ENCODE measurements at places on chromosomes 6 and 20. TPM values are rescaled to one million over a fixed set of nuclear protein-coding genes. Genes with fewer than 3 reads are reported as not detected.

DNA sequence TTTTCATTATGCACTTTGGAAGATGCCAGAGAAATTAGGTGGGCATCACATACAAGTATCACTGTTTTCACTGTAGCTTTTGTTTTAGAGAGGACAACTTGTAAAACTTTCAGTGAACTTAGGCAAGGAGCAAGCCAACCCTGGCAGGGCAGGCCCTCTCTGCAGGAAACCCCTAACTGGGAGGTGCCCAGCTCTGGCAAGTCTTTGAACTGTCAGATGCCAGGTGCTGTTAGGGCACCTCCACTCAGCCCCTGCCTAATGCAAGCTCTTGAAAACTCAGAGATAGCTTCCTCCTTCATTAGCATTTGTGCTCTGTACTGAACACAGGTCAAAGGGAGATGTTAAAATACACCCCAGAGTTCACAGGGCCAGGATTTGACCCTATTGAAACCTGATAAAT, 774.2 kb upstream of the FLRT3 start:
- DNase-seq, result no peak
- H3K27me3 ChIP-seq, result no peaks in the 10 kb centered on the region
- no peak overlapping the region for H3K4me3 ChIP-seq
- H3K27ac ChIP-seq, result no peak overlapping the region
- no peaks in the 10 kb centered on the region for H3K36me3 ChIP-seq
- H3K4me1 ChIP-seq, result no peaks in the 10 kb centered on the region

DNA sequence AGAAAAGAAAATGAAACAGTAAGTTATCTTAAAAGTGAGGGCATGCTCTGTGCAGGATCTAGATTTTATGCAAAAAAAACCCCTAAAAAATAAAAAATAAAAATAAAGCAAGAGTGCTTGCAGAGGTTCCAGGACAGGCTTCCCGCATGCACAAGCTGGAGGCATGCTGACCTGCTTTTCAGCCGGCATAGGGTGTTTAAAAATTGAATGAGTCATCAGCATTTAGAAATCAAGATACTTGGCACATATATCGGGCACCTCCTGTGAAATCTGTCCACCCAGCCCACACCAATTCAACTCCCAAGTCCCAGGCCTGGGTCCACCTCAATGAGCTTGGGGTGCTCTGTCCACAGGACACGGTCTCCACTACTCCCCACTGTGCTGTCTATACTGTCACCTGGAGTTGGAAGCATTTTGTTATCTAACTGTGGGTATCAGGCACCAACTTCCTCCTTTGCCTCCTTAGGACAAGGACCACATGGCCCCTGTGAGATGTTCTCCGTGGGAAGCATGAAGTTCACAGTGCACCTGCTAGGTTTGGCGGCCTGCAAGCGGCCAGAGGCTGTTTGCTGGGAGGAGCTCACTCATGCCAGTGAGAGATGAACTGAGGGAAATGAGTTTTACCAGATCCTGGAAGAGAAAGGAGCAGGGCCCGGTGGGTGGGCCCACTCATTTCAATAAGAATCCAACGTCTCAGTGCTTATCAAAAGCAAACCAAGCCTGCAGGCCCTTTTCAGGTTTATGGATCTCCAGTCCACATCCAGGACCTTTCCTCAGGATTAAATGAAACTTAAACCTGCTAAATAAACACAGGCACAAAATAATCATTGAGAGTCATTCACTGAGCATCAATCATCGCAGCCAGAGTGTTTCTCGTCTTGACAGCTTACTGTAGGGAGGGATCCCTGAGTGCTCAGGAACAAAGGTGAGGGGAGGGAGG, 121.1 kb downstream of the FOXA2 start:
- H3K27ac ChIP-seq, result no peak overlapping the region
- no peaks in the 10 kb centered on the region for H3K4me1 ChIP-seq
- H3K27me3 ChIP-seq, result no peaks in the 10 kb centered on the region

GRCh38 chr6:101404775-101405174, 11.3 kb downstream of the GRIK2 start:
- H3K27me3 ChIP-seq, result no peaks in the 10 kb centered on the region
- no peak for DNase-seq
- no peaks in the 10 kb centered on the region for H3K36me3 ChIP-seq
- no peaks in the 10 kb centered on the region for H3K4me1 ChIP-seq
- no peak overlapping the region for H3K4me3 ChIP-seq

TULP1 gene
- not detected for total RNA-seq

DNA sequence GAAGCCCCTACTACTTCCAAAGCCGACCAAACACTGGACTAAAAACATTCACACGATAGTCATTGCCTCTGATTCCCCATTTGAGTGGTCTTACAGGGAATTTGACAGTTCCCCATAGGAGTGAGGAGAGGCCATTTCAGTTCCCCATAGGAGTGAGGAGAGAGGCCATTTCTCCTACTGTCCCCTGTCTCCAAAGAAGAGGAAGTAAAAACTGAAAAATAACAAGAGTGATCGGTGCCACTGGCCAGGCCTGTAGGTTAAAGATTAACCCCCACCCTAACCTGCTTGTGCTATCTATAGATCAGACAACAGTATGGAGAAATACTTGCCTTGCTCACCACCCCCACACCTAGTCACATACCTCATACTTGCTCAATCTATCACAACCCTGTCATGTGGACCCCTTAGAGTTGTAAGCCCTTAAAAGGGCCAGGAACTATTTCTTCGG, 204.0 kb upstream of the MOCS1 start:
- H3K27ac ChIP-seq, result no peak overlapping the region
- H3K27me3 ChIP-seq, result no peaks in the 10 kb centered on the region
- DNase-seq, result no peak
- H3K36me3 ChIP-seq, result no peaks in the 10 kb centered on the region
- no peak overlapping the region for H3K4me3 ChIP-seq
- no peaks in the 10 kb centered on the region for H3K4me1 ChIP-seq

C20orf144 gene
- total RNA-seq, result not detected

SLC32A1 gene
- total RNA-seq, result not detected

HLA-DMB gene
- total RNA-seq, result 13.5 TPM

CD40 gene
- total RNA-seq, result 33.3 TPM

STX16 gene
- total RNA-seq, result 109 TPM

CPNE5 gene
- total RNA-seq, result 1.6 TPM

DNA sequence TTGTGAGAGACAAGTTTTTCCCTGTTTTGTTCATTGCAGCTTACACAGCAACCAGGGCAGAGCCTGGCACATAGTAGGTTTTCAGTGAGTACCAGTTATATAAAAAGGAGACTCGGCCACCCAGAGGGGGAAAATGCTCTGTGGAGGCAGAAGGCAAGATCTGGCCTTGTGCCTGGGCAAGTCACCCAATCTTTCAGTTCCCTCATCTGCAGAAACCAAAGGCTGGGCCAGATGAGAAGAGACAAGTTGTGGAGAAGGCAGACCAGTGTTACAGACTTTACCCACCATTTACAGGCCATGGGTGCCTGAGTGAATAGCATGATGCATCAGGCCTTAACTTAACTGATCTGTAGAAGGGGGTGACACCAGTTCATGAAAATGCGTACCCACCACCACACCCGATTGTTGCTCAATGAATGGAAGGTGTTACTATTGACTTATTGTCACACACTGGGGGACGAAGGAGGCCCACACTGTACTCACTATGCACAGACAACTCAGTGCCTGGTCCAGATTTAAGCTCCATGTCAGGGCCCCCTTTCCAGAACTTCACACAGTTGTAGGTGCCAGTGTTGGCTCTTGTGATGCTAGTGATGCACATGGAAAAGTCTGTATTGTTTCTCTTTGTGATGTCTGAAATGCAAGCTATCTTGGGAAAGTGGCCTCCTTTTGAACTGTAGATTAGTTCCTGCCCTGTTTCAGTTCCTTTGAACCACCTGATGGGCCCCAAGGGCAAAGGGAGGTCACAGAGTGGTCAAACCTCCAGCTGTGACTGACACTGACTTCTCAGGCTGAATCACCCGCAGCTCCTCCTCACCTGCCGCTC, 64.3 kb upstream of the SIRPG start:
- no peak overlapping the region for H3K4me3 ChIP-seq
- no peaks in the 10 kb centered on the region for H3K36me3 ChIP-seq
- H3K27me3 ChIP-seq, result no peaks in the 10 kb centered on the region
- no peak for DNase-seq
- no peaks in the 10 kb centered on the region for H3K4me1 ChIP-seq
- H3K27ac ChIP-seq, result no peak overlapping the region

- H3K27me3 ChIP-seq, result no peaks in the 10 kb centered on the region
- no peak overlapping the region for H3K27ac ChIP-seq
- DNase-seq, result no peak
- H3K4me1 ChIP-seq, result no peaks in the 10 kb centered on the region
- no peak overlapping the region for H3K4me3 ChIP-seq
- H3K36me3 ChIP-seq, result no peaks in the 10 kb centered on the region
Observed at GRCh38 chr6:40444312-40444711, 142.9 kb downstream of the LRFN2 start.

DNA sequence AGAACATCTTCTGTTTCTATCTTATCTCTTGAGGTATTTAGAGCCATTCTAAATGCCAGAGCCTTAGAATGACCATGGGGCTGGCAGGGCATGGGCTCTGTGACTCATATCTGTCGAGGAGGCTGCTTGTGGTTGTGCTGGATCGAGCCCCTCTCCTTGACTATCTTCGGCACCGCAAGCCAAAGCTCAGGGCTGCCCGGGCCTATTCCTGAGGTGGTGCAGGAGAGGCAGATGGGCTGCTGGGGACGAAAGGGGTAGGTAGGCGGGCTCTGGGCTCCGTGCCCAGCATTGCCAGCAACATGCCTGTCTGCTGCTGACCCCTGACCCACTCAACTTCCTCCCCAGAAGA, 89.9 kb downstream of the NOL4L start:
- H3K4me1 ChIP-seq, result no peaks in the 10 kb centered on the region
- no peaks in the 10 kb centered on the region for H3K27me3 ChIP-seq
- no peaks in the 10 kb centered on the region for H3K36me3 ChIP-seq
- H3K27ac ChIP-seq, result no peak overlapping the region

- peak; percentile 75 for DNase-seq
- peaks cover 50% of the 10 kb centered on the region for H3K4me1 ChIP-seq
- no peaks in the 10 kb centered on the region for H3K27me3 ChIP-seq
- H3K4me3 ChIP-seq, result no peak overlapping the region
- H3K36me3 ChIP-seq, result no peaks in the 10 kb centered on the region
Observed at GRCh38 chr20:44861531-44862006, 23.9 kb upstream of the YWHAB start.

- no peak for DNase-seq
- peaks cover 36% of the 10 kb centered on the region for H3K4me1 ChIP-seq
- H3K27ac ChIP-seq, result peak overlapping the region; percentile 89
- H3K4me3 ChIP-seq, result peak overlapping the region; percentile 89
- H3K36me3 ChIP-seq, result no peaks in the 10 kb centered on the region
Observed at GRCh38 chr6:116254297-116255056, 602 bp upstream of the TSPYL4 start.

DNA sequence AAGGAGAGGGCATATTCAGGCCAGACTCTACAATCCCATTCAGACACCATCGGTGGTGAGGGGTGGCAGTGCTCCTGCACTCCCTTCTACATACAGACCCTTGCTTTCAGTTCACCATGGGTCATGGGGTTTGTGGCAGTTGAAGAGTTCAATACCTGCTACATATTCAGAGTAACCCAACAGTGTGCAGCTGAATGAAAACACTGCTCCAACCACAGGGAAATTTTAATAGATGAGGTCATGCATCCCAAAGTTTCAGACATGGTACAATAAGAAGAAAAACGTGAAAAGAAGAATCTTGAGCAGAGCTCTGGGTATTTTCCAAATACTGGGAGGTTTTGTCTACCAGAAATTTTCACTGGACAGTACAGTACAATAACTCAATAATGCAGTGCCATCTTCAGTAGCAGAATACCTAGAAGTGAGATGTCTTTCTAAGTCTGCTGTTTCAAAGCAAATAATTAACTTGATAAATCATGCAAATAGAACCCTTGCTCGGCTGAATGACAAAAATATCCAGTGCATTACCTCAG, 162.1 kb downstream of the PTPRK start:
- no peaks in the 10 kb centered on the region for H3K36me3 ChIP-seq
- no peak overlapping the region for H3K27ac ChIP-seq
- DNase-seq, result no peak

GRCh38 chr6:137412562-137412961, 81.6 kb downstream of the OLIG3 start:
- no peaks in the 10 kb centered on the region for H3K27me3 ChIP-seq
- H3K27ac ChIP-seq, result no peak overlapping the region
- no peaks in the 10 kb centered on the region for H3K36me3 ChIP-seq
- no peaks in the 10 kb centered on the region for H3K4me1 ChIP-seq
- DNase-seq, result no peak

DNA sequence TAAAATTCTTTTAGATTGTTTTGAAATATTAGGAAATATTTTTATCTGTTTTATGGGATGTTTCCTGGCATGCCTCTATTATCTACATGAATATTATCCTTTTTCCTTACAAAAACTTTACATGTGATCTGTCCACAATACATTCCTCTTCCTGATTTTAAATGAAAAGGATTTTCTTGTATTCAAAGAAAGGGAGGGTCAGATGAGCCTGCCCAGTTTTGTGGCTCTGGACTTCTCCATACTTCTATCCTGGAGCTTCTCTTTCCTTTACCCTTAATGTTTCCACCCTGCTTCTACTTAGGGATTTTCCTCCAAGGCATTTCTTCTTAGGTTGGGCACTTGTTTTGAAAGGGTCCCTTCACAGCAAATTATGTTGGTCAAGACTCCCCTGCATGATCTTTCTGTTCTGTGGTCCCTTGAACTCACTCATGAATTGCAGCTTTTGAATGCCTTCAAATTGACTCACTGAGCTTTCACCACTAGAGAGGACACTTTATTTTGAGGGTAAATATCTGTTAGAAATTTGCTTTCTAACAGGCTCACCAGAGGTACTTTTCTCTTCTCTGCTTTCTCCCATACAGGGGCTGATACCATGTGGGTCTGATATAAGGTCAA, 104.9 kb downstream of the CENPW start:
- H3K4me3 ChIP-seq, result no peak overlapping the region
- H3K36me3 ChIP-seq, result no peaks in the 10 kb centered on the region
- H3K27me3 ChIP-seq, result no peaks in the 10 kb centered on the region
- H3K27ac ChIP-seq, result no peak overlapping the region

ADTRP gene
- not detected for total RNA-seq

PRDM13 gene
- total RNA-seq, result not detected

GRCh38 chr6:113365191-113365590, 492.0 kb upstream of the MARCKS start:
- no peak for DNase-seq
- H3K27me3 ChIP-seq, result no peaks in the 10 kb centered on the region
- no peak overlapping the region for H3K27ac ChIP-seq

DNA sequence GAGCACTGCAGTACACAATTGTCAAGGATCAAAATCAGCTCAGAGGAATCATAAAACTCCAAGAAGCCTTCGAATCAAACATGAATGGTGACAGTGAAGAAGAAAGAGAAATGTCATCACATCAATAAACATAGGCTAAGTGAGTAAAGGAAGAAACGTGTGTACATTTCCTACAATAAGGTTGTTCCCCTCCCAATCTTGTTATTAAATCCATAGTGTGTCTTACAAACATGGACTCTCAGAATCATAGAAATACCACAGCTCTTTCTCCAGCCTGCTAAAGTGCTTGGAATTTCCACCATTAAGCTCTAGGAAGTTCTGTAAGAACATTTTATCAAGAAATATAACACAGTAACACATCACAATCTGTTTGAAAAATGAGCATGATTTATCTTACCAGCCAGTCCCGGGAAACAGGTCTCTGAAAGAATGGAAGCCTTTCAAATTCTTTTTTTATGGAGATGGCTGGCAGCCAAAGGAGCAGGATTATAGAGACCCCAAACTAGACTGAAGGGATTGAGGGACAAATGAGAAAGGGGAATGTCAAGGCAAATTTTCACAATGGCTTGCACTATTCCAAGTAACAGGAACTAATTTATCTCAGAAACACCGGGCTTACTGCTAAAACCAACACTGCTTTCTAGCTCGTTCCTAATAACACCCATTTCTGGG, 4.5 kb upstream of the TNFAIP3 start:
- H3K36me3 ChIP-seq, result no peaks in the 10 kb centered on the region
- H3K27me3 ChIP-seq, result no peaks in the 10 kb centered on the region
- no peak overlapping the region for H3K27ac ChIP-seq
- DNase-seq, result no peak
- H3K4me3 ChIP-seq, result no peak overlapping the region
- peaks cover 4% of the 10 kb centered on the region for H3K4me1 ChIP-seq

GRM4 gene
- total RNA-seq, result not detected

SLC26A8 gene
- total RNA-seq, result not detected

Measured in thoracic aorta (tissue), 2 donors.